ENCODE measurements at places on chromosomes 6 and 20. TPM values are rescaled to one million over a fixed set of nuclear protein-coding genes. Genes with fewer than 3 reads are reported as not detected.

GRCh38 chr6:152636021-152636608, 1.0 kb downstream of the SYNE1 start:
- H3K4me1 ChIP-seq: peaks cover 9% of the 10 kb centered on the region
- peaks cover 48% of the 10 kb centered on the region for H3K27me3 ChIP-seq
- no peak for DNase-seq

GRCh38 chr6:14673201-14673600, 555.6 kb downstream of the CD83 start:
- H3K27me3 ChIP-seq: no peaks in the 10 kb centered on the region
- H3K4me1 ChIP-seq: peaks cover 69% of the 10 kb centered on the region
- no peak overlapping the region for H3K27ac ChIP-seq
- H3K4me3 ChIP-seq: no peak overlapping the region
- H3K36me3 ChIP-seq: peaks cover 1% of the 10 kb centered on the region
- no peak for DNase-seq

- H3K4me3 ChIP-seq: peak overlapping the region; percentile 92
- H3K27me3 ChIP-seq: peaks cover 39% of the 10 kb centered on the region
- peaks cover 16% of the 10 kb centered on the region for H3K4me1 ChIP-seq
- peak; percentile 14 for DNase-seq
Observed at GRCh38 chr6:27517928-27518787, 45.3 kb upstream of the ZNF184 start.

GRCh38 chr6:127858727-127859391, 42.0 kb downstream of the THEMIS start:
- no peaks in the 10 kb centered on the region for H3K36me3 ChIP-seq
- peak overlapping the region; percentile 47 for H3K4me3 ChIP-seq
- peaks cover 58% of the 10 kb centered on the region for H3K4me1 ChIP-seq
- H3K27ac ChIP-seq: peak overlapping the region; percentile 6

GRCh38 chr6:131103901-131104300, 31.4 kb upstream of the AKAP7 start:
- peaks cover 8% of the 10 kb centered on the region for H3K27me3 ChIP-seq
- no peak overlapping the region for H3K27ac ChIP-seq
- DNase-seq: no peak
- H3K4me3 ChIP-seq: no peak overlapping the region
- H3K4me1 ChIP-seq: no peaks in the 10 kb centered on the region

DNA sequence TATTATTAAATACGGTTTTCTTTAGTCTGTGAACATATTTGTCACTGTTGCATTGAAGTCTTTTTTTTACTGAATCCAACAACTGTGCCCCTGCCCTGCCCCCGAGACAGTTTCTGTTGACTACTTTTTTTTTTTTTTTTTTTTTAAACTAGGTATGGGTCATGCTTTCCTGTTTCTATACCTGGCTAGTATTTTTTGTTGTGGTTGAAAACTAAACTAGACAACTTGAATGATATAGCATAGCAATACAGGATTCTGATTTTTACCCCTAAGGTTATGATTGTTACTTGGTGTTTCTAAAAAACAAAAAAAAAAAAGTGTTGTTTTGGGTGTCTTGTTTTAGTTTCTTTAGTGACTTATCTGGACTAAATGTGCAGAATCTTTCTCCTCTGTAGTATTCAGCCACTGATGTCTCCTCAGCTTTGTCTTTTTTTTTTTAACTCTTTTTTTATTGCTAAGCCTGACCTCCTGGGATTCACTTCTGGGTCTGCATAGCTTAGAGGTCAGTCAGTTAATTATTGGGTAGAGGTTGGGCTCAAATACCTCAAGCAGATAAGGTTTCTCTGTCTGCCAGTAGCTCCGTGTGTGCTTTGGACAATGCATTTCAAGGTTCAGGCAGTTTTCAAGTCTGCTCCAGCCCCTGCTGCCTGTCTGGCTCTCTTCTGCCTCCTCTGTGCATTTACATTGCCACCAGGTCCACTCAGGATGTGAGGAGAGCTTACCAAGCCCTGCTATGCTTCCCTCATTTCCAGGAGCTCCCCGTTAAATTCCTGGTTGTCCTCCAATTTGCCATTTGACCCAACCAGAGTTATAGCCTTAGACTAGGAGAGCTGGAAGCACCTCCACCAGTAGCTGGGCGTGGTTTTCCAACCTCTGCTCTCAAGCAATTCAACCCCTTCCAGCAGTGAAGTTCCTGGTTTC, 91.4 kb downstream of the SYNDIG1 start:
- peaks cover 7% of the 10 kb centered on the region for H3K27me3 ChIP-seq
- no peak overlapping the region for H3K27ac ChIP-seq
- H3K36me3 ChIP-seq: peaks cover 3% of the 10 kb centered on the region
- H3K4me1 ChIP-seq: peaks cover 6% of the 10 kb centered on the region
- no peak overlapping the region for H3K4me3 ChIP-seq
- DNase-seq: no peak

- no peaks in the 10 kb centered on the region for H3K27me3 ChIP-seq
- H3K27ac ChIP-seq: no peak overlapping the region
- no peak overlapping the region for H3K4me3 ChIP-seq
Observed at GRCh38 chr6:43735642-43736199, 34.3 kb upstream of the VEGFA start.

GRCh38 chr6:71290611-71291010, 2.0 kb downstream of the OGFRL1 start:
- peaks cover 39% of the 10 kb centered on the region for H3K4me1 ChIP-seq
- peak overlapping the region; percentile 90 for H3K4me3 ChIP-seq
- peaks cover 4% of the 10 kb centered on the region for H3K36me3 ChIP-seq
- no peak for DNase-seq

GRCh38 chr6:159720708-159721107, 6.6 kb upstream of the WTAP start:
- DNase-seq: peak; percentile 40
- H3K36me3 ChIP-seq: peaks cover 7% of the 10 kb centered on the region
- peaks cover 24% of the 10 kb centered on the region for H3K4me1 ChIP-seq
- no peak overlapping the region for H3K4me3 ChIP-seq

- peaks cover 2% of the 10 kb centered on the region for H3K36me3 ChIP-seq
- DNase-seq: peak; percentile 68
- H3K4me1 ChIP-seq: peaks cover 68% of the 10 kb centered on the region
- peak overlapping the region; percentile 94 for H3K4me3 ChIP-seq
Observed at GRCh38 chr6:166957087-166957804, 896 bp upstream of the RNASET2 start.

- no peak for DNase-seq
- H3K4me1 ChIP-seq: no peaks in the 10 kb centered on the region
- no peak overlapping the region for H3K27ac ChIP-seq
- H3K4me3 ChIP-seq: no peak overlapping the region
- no peaks in the 10 kb centered on the region for H3K27me3 ChIP-seq
Observed at GRCh38 chr6:136880748-136881460, 41.2 kb upstream of the SLC35D3 start.

DNA sequence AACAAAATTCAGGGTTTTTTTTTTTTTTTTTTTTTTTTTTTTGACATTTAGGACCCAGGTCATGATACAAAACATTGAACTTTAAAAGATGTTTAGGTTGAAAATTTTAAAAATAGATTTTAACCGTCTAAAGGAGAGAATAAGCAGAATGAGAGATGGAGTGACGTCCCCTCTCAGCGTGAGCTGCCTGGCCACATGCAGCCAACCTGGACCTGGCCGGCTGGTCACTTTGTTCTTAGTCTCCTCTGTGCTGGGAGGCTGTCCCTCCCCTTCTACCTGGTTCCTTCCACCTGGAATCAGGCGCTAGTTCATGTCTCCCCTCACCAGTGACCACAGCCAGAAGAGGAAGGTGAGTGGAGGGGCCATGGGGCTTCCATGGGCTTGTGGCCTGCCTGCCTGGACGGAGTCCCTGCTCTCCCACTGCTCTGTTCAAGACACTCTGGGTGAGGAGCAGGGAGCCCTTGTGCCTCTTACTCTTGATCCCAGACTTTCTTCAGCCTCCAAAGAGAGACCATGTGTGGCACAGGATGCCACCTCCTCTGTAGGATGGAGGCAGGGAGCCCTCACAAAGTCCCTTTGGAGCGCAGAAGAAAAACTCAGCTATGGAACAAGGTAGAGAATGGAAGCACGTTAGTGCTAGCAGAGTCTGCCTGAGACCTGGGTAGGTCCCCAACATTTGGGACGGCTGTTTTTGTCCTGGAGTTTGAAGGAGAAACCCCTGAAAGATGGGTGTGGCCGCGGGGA, 31.7 kb downstream of the IRF4 start:
- H3K4me1 ChIP-seq: peaks cover 53% of the 10 kb centered on the region
- DNase-seq: no peak
- H3K27me3 ChIP-seq: no peaks in the 10 kb centered on the region
- peaks cover 7% of the 10 kb centered on the region for H3K36me3 ChIP-seq
- peak overlapping the region; percentile 63 for H3K4me3 ChIP-seq

Gene ZSCAN12
- 5.6 TPM for total RNA-seq

Gene FBXL4
- 16.5 TPM for total RNA-seq

Gene KHDC1
- total RNA-seq: 3.7 TPM

Gene CTSZ
- 51.6 TPM for total RNA-seq

Gene FAM209B
- 1.7 TPM for total RNA-seq

Gene LTA
- 77.2 TPM for total RNA-seq

Gene HSPA12B
- total RNA-seq: not detected

Gene POU5F1
- total RNA-seq: not detected

All from activated T-cell treated with anti-CD3 and anti-CD28 coated beads, Interleukin-2, amount 50 U/mL, for 72 hours (primary cell).